NCI-H345 (cell line): ENCODE measurements at places on chromosomes 7 and 10.

- DNase-seq: no peak
Measured at GRCh38 chr10:71700731-71701368, 18.7 kb downstream of the C10orf105 start.

DNA sequence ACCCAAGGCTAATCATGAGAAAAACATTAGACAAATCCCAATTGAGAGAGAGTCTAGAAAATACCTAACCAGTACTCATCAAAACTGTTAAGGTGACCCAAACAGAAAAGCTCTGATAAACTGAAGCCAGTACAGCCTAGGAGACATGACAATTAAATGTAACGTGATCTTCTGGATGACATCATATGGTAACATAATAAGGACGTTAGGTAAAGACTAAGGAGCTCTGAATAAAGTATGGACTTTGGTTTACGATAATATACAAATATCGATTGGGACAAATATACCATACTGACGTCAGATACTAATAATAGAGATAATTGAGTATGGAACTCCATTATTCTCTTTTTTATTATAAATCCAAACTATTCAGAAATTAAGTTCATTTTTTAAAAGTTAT lies 561.1 kb upstream of the STEAP1 start:
- DNase-seq: no peak

- no peak for DNase-seq
Measured at GRCh38 chr10:78512205-78512550, 478.5 kb downstream of the RPS24 start.

GRCh38 chr10:117476281-117476680 lies 66.3 kb upstream of the EMX2 start:
- no peak for DNase-seq

DNA sequence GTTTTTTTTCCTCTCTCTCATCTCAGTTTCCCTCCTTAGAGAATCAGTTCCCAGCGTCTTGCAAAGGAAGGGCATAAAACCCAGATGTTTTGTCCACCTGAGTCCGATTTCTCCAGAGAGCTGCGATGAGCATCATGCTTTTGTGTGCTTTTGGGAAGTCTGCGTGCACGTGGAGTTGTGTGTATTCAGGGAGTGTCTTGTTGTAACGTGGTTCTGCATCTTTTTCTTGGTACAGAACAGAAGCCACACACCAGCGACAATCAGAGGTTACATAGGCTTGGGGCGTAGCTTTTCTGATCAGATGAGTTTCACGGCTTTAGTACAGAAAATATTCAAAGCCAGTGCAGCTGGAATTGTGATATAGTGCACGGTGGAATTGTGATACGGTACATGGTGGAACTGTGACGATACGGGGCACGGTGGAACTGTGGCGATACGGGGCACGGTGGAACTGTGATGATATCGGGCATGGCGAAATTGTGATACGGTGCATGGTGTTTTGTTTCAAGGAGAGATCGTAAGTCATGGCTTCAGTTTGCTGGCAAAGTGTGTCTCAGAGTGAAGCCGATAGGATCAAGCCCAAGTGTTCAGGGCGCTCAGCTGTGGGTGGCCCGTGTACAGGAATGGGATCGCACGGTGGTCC lies 32.8 kb downstream of the FOXK1 start:
- no peak for DNase-seq

DNA sequence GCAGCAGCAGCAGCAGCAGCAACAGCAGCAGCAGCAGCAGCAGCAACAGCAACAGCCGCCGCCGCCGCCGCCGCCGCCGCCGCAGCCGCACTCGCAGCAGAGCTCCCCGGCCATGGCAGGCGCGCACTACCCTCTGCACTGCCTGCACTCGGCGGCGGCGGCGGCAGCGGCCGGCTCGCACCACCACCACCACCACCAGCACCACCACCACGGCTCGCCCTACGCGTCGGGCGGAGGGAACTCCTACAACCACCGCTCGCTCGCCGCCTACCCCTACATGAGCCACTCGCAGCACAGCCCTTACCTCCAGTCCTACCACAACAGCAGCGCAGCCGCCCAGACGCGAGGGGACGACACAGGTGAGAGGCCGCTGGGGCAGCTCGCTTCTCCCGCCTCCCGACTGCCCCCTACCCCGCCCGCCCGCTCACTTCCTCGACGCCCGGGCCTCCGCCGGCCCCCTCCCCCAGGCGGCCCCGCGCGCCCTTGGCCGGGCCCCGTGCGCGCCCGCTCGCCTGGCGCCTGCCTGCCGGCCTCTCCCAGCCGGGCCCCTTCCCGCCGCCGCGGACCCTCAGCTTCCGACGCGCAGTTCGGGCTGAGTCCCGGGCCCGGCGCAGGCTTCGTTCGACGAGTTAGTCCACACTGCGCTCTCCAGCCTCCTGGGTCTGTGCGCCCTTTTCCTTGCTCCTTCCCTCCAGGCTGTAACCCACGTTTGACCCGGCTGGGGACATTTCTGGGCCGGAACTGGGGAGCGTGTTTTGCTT lies 882 bp downstream of the DLX6 start:
- DNase-seq: peak; percentile 77

DNA sequence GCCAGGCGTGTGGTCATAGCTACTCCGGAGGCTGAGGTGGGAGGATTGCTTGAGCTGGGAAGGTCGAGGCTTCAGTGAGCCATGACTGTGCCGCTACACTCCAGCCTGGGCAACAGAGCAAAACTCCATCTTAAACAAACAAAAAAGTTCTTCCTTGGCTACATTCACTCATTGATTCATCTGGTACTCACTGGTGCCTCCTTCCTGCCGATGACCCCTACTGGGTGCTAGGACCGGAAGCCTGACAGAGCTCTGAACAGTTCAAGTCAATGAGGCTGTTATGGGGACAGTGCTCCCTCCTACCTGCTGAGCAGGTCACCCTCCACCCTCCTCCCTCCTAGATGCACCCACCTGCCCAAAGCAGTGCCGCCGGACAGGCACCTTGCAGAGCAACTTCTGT lies 4.9 kb downstream of the PCOLCE start:
- no peak for DNase-seq

- no peak for DNase-seq
Measured at GRCh38 chr7:137940656-137941518, 61.0 kb downstream of the CREB3L2 start.

GRCh38 chr7:16086743-16087142 lies 334.6 kb downstream of the CRPPA start:
- DNase-seq: no peak

- DNase-seq: no peak
Measured at GRCh38 chr10:61166065-61166464, 222.1 kb upstream of the RHOBTB1 start.

DNA sequence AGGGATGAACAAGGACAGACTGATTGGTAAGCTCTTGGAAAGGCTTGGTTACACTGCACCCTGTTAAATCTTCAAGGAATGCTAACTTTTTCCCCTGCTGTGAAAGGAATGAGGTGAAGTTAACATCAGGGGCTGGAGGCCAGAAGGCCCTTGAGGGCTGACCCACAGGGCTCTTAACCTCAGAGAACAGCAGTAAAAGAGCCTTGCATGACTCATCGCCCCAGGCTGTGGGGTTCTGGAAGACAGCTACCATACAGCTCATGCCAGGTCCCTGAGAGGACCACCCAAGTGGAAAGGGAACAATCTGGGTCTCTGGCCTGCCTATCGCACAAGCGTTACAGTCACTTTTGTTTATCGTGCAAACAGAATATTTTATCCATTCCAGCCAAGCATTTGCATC lies 54.4 kb downstream of the CYP2C9 start:
- DNase-seq: no peak

DNA sequence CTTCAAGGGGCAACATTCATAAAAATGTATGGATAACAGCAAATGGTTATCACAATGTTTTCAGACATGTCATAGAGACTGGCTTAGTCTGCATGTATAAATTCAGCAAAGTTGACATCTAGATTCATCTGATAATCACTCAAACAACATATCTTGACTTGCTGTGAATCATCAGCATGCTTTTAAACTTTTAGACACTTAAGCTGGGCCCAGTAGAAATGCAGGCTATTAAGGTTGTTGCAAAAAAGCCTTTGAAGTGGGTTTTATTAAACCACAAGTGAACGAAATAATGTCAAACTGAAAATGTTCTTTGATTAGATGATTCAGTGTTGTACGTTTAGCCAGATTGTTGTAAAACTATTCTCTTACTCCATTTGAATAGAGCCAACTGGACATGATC lies 759.6 kb downstream of the NXPH1 start:
- DNase-seq: no peak

- no peak for DNase-seq
Measured at GRCh38 chr10:67771200-67771599, 66.8 kb downstream of the DNAJC12 start.

- DNase-seq: no peak
Measured at GRCh38 chr7:33714208-33714607, 191.1 kb upstream of the BMPER start.

GRCh38 chr7:29463504-29464158 lies 100.0 kb upstream of the PRR15 start:
- DNase-seq: no peak

DNA sequence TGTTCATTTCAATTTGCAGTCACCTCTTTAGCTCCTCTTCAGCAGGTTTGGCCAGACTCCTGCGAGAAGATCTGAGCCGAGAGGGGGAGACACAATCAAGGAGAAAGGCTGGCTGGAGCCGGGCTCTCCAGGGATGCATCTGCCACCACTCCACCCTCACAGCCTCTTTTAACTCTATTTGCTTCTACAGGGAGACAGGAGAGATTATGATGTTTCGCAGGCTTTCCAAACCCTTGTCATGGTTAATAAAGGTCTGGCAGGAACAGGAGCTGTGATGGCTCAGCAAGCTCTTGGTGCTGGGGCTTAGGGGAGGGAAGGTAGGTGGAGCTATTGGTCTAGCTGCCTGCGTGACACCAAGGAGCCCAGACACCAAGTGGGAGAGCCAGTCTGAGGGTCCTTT lies 448.1 kb upstream of the PODXL start:
- no peak for DNase-seq

GRCh38 chr7:67100956-67101361 lies 104.3 kb downstream of the TYW1 start:
- DNase-seq: no peak

DNA sequence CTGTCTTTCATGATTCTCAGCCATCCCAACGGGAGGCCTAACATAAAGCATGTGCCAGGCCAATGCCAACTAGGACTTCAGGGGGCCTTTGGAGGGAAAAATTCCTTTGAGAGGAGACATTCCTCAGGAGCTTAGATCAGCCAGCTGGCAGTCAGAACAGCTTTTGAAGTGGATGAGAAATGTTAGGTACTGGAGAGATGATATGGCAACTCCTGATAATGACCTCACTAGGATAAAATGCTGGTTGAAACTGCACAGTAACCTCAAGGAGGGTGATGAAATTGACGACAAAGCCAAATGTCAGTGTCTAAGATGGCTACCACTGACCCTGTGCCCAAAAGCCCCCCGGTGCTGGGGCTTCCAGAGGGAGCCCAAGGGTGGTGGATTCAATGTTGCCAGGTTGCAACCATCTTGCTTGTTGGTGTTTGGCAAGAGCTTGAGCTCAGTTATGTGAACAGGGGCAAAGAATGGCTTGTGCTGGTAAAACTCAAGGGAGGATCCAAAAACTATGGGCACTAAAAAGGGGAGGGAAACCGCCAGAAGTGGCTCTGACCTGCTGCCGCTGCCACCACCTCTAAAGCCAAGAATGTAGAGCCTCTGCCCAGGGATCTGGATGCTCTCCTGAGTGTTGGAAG lies 121.2 kb downstream of the UBE2H start:
- DNase-seq: no peak

DNA sequence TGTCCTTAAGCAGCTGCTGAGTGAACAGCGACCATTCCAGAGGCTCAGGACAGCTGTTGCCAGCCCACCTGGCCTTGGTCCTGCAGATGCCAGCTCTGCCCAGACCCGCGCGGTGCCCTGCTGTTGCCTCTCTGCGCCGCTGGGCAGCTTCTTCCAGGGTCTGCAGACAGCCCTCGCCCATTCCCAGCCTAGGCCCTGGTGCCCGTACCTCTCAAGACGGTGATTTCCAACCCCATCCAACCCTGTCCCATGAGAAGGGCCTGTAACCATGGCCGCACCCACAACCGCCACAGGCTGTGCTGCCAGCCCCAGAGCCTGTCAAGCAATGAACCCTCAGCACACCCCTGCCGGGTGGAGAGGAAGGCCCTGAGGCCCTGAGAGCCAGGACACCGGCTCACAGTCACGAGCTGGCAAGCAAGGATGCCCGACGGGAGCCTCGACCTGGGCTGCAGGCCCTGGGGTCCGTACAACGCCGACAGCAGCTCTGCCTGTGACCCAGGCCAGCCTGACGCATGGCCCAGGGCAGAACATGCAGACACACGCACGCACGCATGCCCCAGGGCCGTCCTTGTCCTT lies 231.9 kb downstream of the MAD1L1 start:
- no peak for DNase-seq

DNA sequence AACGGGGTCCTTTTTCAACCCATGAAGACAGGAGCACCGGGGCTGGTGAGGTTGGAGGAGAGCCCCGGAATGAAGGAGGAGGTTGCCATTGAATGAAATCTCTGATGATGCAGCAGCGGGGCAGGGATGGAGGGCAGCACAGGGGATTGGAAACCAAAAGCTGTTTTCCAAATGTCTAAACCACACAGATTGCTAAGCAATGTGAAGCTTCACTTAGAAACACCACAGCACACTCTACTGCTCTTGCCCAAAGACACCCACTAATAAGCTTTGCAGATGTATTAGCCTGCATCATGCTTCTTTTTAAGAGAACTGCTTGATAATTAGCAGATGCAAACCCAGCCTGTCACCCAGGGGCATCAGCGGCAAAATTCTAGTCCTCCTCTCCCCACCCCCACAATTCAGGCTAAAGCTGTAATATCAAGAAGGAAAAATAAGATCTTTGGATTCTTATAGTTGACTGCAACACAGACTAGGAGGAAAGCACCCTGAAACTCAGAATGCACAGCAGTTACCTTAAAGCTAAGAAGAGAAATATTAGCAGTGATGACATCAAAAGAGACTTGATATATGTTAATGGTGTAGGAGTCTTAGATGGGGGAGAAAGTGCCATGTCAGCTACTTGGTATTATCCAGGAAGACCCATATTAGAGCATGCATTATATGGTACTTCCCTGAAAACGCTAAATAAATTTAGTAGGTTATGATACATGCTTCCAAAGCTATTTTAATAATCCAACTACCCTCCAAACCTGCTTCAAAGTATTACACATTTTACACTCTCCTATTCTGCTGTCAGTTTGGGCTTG lies 666.7 kb downstream of the KCNMA1 start:
- DNase-seq: no peak

GRCh38 chr10:76901701-76902100 lies 735.9 kb downstream of the KCNMA1 start:
- DNase-seq: no peak

- no peak for DNase-seq
Measured at GRCh38 chr10:75246506-75246905, 10.7 kb upstream of the COMTD1 start.

- peak; percentile 4 for DNase-seq
Measured at GRCh38 chr7:50821457-50822008, 38.8 kb upstream of the GRB10 start.

- DNase-seq: peak; percentile 27
Measured at GRCh38 chr10:35503578-35503977, 101.6 kb upstream of the GJD4 start.

DNA sequence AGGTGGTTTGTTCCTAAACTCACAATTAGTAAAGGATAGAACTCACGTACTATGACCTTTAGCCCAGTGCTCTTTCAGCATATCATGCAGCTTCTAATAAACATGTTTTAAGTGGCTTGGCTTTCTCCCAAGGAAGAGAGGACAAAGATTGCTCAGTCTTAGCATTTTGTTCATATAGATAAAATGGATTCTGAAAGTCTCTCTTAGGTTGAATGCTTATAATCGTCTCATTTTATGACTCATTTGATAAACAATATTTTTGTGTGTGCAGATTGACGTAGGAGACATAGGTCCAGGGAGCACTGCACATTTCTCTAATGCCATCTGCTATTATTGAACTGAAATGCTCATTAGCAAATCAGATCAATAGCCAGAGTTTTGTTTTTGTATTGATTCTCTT lies 44.8 kb downstream of the GNAT3 start:
- peak; percentile 8 for DNase-seq
